ENCODE measurements at places on chromosomes 16 and 17. TPM values are rescaled to one million over a fixed set of nuclear protein-coding genes. Genes with fewer than 3 reads are reported as not detected.
A peak's percentile ranks its signal among the peaks of the same experiment; 100 is the strongest.

Gene KRTAP1-5
- total RNA-seq, result not detected

DNA sequence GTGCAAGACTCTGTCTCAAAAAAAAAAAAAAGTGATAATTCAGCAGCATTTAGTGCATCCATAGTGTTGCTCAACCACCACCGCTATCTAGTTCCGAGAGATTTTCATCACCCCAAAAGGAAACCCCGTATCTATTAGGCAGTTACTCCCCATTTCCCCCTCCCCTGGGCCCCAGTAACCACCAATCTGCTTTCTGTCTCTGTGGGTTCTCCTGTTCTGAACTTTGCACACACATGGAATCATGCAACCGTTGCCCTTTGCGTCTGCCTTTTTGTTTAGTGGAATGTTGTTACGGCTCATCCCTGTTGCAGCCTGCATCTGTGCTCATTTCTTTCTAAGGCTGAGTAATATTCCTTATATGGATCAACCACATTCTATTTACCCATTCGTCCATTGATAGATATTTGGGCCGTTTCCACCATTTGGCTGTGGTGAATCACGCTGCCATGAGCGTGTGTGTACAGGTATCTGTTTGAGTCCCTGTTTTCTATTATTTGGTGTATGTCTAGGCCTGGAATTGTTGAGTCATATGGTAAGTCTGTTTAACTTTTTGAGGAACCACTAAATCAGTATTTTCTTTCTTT, 8.7 kb upstream of the SYNGR2 start:
- no peak for DNase-seq

DNA sequence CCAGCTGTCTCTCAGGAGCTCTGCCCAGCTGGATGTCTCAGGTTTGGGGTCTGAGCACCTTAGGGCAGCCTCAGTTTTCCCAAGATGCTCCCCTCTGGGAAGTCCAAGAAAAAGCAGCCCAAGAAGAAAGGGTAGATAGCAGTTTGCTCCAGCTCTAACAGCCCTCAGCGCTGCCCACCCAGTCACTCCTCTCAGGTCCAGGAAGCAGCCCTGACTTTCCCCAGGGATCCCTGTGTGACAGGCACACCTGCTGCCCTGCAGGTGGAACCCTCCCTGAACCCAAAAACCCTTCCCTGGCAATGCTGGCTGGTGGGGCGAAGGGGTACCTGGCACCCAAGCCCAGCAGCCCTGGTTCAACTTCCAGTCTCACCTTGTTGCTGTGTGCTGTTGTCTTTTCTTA, 48.1 kb downstream of the BEAN1 start:
- DNase-seq, result no peak

Gene YPEL2
- 40.3 TPM for total RNA-seq

Gene KRT39
- total RNA-seq, result not detected

GRCh38 chr16:27965801-27966200, 97.7 kb downstream of the GSG1L start:
- no peak for DNase-seq

Gene GPRC5C
- total RNA-seq, result 7.3 TPM

DNA sequence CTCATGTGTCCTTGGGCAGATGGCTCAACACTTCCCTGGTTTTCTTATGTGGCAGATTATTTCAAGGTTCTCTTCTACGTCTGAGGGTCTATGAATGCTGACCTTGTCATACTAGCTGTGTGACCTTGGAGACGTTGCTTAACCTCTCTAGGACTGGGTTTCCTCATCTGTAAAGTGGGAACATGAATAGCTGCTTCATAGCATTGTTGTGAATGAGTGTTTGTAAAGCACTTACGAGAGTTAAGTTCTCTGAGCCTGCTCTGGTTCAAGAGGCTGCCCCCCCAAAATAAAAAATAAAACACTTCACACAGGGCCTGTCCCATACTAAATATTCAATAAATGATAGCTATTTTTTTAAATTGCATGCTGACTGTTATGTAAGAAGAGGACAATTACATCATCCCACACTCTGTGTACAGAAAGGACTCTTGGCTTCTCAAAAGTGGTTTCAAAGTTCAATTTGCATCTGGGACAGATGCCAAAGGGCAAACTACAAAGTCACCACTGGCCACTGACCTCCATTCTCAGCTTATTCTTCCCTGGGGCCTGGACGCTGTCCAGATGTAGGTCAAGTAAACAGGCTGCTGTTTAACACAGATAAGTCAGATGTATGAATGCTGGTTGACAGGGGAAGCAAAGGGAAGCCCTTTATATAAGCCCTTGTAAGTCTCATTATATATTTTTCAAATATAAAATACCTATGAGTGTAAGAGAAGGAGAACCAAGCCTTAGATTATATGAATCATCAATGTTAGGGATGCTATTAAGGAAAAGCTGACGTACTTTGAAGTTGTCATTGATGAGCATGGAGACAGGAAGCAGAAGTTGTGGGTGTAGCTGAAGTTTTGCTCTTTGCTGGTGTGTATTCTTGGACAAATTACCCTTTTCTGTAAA, 15.4 kb upstream of the NDEL1 start:
- DNase-seq, result no peak

Gene CACNG5
- total RNA-seq, result not detected

Gene SLC38A8
- not detected for total RNA-seq

GRCh38 chr17:41777574-41778188, 8.8 kb downstream of the JUP start:
- DNase-seq, result no peak

Gene CAPNS2
- not detected for total RNA-seq

DNA sequence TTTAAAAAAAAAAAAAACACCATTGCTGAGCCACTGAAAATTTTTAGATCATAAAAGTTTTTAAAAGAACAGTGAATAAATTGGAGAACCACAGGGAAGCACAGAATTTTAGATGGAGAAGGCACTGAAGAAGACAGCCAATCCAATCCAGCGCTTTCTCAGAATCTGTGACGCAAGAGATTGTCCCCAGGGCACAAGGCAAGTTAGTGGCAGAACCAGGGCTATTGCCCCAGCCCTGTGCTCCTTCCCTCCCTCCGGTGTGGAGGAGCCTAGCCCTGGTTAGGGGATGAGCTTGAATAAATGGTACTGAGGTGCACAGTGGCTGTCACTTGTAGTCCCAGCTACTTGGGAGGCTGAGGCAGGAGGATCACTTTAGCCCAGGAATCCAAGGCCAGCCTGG, 108.3 kb downstream of the ZNF423 start:
- DNase-seq, result no peak

Gene PFN1
- 588 TPM for total RNA-seq

GRCh38 chr17:4502466-4503154, 3.9 kb downstream of the SPNS2 start:
- no peak for DNase-seq

DNA sequence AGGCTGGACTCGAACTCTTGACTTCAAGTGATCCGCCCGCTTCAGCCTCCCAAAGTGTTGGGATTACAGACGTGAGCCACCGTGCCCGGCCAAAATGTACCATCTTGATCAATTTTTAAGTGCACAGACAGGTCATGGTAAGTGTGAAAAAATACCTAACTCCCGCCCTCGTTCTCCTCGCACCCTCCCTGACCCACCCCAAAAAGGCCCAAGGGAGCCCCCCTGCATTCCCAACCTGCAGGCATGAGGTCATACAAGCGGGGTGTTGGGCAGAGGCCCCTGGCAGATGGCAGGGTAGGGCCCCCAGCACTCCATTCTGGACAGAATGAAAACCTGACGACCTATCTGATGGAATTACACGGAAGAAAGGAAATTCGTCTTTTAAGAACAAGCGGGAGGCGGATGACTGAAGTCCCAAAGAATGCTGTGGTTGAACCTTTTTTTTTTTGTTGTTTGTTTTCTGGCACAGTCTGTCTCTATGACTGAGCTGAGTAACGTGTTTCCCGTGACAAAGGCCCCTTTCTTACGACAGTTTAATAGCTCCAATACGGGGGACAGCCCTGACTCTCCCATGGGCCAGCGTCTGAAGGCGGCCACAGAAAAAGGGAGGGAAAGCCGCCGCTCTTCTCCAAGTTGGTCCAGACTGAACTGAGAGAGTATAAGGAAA, 376.4 kb downstream of the SLC39A11 start:
- peak; percentile 46 for DNase-seq

DNA sequence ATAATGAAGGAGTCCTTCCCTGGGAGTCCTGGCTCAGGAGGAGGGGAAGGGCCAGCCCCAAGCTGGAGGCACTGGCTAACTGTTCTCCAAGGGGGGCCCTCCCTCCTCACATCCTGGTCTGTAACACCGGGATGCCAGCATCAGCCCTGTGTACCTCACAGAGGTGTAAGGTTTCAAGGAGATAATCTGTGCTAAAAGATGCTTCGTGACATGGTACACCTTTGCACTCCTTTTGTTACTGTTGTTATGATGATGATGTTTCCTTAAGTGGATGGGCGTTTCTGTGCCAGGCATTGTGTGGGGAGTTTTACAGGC, 236.7 kb upstream of the TNRC6C start:
- DNase-seq, result peak; percentile 28

Gene ACE
- total RNA-seq, result 16.3 TPM

DNA sequence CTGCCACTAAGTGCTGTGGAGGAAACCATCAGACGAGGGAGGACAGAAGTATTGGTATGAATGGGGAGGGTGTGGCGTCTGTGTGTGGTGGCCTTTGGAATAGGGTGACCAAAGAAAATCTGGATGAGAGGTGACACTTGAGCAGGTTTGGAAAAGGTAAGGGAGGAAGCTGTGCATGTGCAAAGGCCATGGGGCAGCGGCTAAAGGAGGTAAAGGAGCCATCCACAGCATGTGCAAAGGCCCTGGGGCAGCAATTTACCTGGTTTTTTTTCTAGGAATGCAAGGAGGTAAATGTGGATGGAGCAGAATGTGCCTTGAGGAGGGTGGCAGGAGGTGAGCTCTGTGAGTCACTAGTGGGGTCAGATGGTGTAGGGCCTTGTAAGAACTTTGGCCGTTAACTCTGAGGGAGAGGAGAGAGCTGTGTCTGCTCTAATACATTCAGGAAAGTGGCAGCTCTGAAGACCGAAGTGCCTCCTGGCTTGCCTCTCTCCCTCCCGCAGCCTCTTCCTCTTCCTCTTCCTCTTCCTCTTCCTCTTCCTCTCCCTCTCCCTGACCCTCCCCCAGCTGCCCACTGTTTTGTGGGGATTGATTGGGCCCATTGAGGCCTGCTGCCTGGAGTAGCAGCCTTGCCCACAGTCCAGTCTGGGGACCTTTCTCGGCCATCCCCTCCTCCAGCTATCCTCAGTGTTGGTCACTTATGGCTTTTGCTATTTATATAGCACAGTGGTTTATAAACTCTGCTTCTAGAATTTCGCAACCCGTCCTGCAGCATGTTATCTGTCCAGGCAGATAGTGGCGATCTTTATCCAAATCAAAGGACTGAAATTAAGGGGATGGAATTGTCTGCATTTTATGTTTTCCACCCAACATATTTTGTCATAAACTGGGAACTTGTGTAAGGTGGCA, 38.7 kb downstream of the CMIP start:
- no peak for DNase-seq

- DNase-seq, result peak; percentile 38
Observed at GRCh38 chr16:86523166-86523740, 12.9 kb downstream of the FOXF1 start.

Gene C17orf50
- not detected for total RNA-seq

Measured in posterior vena cava (tissue), 2 donors.